ENCODE measurements at places on chromosomes 3 and 15.

- no peak for DNase-seq
Observed at GRCh38 chr3:55543181-55543614, 56.1 kb upstream of the WNT5A start.

GRCh38 chr3:45205126-45205525, 21.0 kb downstream of the TMEM158 start:
- DNase-seq: no peak

DNA sequence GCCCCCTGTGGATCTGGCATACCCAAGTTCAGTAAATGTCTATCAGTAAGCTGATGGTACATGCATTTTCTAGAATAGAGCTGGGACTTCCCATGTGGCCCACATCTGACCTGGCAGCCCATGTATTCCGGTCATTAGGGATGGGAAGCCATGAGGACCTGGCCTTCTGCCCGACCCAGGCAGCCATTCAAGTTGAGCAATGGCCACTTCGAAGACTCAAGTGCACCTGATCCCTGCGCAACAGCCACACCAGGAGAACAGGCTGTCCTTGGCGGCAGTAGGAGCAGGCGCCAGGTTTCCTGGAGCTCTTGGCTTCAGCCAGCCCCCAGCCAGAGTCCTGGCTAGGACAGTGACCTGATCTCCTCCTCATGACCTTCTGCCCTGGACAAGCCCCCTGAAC, 14.6 kb downstream of the HEMK1 start:
- DNase-seq: no peak

DNA sequence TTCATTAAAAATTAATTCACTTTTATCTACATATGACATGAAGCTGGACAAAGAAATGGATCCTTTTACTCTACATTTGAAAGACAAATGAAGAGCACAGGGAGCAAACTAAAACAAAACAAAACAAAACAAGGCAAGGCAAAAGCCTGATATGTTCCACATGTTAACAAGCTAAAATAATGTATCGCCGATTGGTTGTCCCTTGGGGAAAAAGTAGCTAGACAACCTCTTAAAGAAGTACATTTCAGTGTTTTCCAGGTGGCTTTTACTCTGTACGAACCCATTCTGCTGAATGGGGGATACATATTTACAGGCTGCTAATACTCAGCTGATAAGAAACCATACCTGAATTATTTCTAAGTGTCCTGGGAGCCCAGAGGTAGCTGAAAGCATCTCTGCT, 493.0 kb upstream of the TBL1XR1 start:
- no peak for DNase-seq

DNA sequence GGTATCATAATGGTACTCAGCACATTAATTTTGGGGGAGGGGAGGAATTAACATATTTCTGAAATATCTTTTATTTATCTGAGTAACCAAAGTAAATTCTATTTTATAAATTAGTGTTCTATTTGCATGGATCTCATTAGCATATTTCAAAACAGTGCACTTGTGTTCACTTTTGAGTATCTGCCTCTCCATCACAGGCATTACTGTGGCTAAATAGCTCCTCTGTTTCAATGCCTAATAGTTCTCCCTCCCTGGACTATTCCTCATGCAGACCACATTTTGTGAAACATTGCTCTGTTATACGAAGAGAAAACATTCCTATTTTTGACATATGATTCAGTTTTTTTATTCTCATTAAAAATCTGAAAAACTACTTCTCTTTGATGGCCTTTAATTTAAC, 1127.8 kb downstream of the TUSC7 start:
- no peak for DNase-seq

- DNase-seq: peak; percentile 86
Observed at GRCh38 chr3:64187065-64187959, 38.0 kb downstream of the PRICKLE2 start.

DNA sequence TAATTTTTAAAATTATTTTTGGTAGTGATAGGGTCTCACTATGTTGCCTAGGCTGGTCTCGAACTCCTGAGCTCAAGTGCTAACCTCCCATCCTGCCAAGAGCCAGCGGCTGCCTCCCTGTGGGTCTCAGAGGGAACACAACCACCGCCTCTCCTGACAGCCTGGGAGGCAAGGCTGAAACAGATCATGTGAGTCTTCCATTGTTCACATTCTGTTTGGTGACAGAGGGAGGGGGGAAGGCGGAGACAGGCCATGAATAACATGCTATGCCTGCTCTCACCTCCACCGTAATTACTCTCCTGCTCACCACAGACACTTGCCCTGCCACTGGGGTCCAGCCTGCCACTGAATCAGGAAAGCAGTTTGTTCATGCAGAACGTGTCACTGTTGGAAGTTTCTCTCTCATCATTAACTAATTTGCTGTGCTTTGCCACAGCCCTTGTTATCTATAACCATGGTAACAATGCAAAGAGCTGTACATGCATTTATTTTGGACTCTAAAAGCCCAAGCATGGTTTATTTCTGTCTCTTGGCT, 78.4 kb upstream of the RASGRF1 start:
- DNase-seq: no peak

- DNase-seq: peak; percentile 75
Observed at GRCh38 chr3:25663347-25663868, 1.3 kb downstream of the TOP2B start.

Measured in spinal cord (tissue), 10 donors.